CD8-positive, alpha-beta memory T cell (primary cell): ENCODE measurements at places on chromosomes 13 and 19. TPM values are rescaled to one million over a fixed set of nuclear protein-coding genes. Genes with fewer than 3 reads are reported as not detected.
A peak's percentile ranks its signal among the peaks of the same experiment; 100 is the strongest.

Gene PLEKHA4
- 2.5 TPM for total RNA-seq

Gene APC2
- 0.11 TPM for total RNA-seq

Gene CD22
- 0.09 TPM for total RNA-seq

Gene PLIN5
- not detected for total RNA-seq

Gene LILRB1
- 1.3 TPM for total RNA-seq

Gene CEACAM18
- not detected for total RNA-seq

Gene GRIN3B
- total RNA-seq = not detected

Gene FAAP24
- total RNA-seq = 9.3 TPM

Gene ECSIT
- total RNA-seq = 59.6 TPM

Gene ZNF599
- 4.6 TPM for total RNA-seq

Gene MCF2L
- 9.1 TPM for total RNA-seq

GRCh38 chr13:96772426-96772825 is 221.8 kb downstream of the OXGR1 start:
- DNase-seq = no peak

- no peak for DNase-seq
These were observed 2.9 kb downstream of the RBM26 start for GRCh38 chr13:79403113-79403512.

DNA sequence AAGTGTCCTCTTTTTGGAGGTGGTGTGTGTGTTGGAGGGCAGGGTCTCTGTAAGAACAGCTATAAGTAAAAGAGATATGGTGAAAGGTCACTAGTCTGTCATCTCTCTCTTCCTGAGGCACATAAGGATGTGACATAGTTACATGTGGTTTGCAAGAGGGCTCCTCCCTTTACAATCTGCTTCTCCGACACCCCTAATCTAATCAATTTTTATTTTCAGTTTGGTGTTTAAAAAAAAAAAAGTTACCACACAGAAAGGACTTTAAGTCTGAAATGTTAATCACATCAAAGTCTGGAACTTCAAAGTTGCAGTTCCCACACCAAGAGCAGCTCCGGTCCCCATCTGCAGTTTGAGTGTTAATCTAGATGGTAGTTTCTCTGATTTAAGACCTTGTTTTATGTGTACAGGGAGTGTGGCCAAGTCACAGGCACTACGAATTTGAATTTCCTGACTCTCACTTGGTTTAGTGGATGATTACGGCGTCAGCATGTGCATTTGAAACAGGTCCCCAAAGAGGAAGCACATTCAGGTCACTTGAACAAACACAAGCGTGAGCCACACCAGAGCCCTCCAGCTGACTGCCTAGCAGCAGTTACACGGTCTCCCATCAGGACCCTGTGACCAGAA is 53.1 kb downstream of the FOXO1 start:
- DNase-seq = peak; percentile 51

DNA sequence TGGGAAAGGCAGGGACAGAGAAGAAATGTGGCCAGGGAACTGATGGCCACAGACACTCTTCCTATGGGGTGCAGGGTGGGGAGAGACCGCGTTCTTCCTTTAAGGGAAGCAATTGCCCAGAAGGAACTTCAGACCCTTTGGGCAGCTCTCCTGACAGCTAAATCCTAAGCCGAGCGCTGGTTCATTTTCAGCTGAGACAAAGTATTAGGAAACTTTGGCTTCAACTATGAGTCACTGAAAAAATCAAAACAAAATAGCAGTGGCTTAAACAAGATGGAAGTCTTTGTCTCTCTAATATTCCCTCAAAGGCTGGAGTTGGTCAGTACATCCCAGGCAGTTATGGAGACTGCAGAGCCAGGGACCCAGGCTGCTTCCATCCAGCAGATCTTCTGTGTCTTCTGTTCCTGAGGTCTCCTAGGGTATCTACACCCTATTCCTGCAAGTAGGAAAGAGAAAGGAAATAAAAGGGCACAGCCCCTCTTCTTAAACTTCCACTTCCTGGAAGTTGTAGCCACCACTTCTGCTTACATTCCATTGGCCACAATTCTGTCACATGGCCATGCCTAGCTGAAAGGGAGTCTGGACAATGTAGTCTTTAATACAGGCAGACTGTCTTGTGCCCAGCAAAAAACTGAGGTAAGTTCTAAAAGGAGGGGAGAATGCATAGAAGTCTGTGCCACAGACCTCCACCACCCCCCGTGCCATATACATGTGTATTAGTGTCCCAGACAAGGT is 163.5 kb downstream of the KATNAL1 start:
- DNase-seq = no peak

DNA sequence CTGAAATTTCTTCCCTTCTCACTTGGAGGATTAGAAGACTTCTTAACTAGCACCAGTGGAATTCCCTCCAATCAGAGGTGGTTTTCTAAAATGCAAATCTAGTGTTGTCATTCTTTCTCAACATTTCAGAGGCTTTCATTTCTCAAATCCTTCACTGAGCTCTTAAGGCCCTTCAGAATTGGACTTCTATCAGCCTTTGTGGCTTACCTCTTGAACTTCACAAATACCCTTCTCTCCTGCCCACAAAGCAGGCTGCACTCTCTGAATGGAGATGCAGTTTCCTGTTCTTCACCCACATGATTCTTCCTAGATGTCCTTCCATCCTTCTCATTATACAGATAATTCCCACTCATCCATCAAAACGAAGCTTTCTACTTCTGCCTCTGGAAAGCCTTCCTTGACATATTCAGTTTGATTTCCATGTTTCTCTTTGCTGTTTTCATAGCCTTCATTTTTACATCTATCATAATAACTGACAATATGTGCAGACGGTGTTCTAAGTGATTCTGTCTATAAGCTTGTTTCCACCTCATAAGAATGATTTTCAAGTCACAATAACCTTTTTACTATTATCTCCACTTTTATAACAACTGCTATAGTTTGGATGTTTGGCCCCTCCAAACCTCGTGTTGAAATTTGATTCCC is 123.1 kb upstream of the GPR12 start:
- no peak for DNase-seq

DNA sequence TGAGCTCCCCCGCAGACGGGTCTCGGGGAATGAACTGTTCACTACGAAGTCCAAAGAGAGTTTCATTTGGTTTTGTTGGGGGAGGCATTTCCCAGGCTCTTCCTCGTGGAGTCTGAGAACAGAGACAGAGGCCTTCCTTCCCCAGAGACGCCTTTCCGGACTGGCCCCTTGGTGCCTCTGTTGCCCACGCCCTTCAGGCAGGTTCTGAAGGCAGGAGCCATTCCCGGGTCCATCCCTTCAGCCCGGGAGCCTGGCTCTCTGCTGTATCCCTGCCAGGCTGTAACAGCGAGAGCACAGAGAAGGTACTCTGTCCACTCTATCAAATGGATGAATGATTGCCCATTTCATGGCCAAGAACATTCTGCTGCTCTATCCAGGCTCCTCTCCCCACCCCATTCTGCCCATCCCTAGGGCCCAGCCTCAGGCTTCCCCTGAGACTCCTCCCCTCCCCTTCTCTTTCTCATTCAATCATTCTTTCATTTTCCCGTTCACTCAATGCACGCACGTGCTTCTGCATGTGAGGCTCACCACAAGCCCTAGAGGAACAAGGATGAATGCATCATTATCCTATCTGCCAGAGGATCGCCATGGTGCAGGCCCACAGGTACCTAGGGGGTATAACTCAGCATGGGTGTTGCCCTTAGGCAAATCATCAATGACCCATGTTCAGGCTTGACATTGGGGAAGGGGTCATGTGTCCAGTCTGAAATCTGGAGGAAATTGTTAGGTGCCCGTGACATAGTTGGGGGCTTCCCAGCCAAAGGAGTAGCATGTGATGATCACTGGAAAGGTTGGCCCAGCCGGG is 298.6 kb downstream of the ZNF536 start:
- DNase-seq = no peak

- peak; percentile 81 for DNase-seq
These were observed 15.7 kb downstream of the GARRE1 start for GRCh38 chr19:34269968-34270621.

DNA sequence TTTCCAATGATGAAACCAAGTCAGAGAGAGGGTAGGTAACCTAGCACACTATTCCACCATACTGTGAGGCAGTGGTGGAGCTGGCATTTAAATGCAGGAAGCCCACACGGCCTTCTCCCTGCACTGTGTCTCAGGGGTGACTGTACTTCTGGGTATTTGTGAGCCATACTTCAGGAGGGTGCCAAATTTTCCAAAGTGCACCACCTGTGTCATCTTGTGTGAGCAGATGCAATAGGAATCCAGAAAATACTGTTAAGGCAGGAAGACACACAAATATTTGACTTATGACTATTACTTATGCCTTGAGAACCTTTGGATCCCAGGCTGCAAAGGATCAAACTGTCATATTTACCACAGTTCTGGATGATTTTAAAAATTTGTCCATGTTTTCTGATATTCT is 17.3 kb downstream of the ZNF229 start:
- DNase-seq = no peak

- DNase-seq = no peak
These were observed 49.1 kb upstream of the UQCRFS1 start for GRCh38 chr19:29262085-29262484.

DNA sequence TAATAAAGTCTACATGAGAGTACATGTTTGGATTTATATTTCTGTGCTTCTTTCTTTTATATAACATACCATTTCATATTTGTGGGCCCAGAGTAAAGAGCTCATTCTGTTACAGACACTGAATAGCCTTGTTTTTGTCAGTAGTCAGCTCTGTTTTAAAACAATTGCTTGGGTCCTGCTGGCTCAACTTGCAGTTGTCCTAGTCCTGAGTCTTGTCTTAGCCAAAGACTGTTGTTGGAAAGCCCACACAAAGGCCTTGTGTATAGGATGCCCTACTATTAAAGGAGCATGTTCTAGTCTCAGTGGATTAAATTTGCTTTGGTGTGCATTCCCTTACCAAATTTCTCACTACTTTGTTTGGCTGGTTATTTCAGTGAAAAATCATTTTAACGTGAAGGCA is 3.8 kb upstream of the KCNRG start:
- DNase-seq = no peak

- DNase-seq = no peak
These were observed 9.1 kb upstream of the EBI3 start for GRCh38 chr19:4220188-4220587.

- DNase-seq = no peak
These were observed 83.6 kb upstream of the KLF12 start for GRCh38 chr13:74217811-74218210.

DNA sequence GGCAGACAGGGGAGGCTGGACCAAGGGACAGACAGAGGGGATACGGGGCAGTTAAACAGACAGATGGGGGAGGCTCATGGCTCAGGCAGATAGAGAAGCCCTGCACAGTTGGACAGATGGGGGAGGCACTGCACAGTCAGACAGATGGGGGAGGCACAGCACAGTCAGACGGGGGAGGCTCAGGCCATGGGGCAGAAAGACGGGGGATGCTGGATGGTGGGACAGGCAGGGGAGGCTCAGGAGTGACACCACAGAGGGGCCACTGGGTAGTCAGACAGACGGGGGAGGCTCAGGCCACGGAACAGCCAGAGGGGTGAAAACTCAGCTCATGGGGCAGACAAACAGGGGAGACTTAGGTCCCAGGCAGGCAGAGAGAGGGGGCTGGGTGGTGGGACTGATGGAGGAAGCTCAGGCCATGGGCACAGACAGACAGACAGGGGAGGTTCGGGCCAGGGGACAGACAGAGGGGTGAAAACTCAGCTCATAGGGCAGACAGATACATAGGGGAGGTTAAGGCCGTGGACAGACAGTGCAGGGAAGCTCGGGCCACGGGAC is 886 bp downstream of the MFSD12 start:
- DNase-seq = no peak

DNA sequence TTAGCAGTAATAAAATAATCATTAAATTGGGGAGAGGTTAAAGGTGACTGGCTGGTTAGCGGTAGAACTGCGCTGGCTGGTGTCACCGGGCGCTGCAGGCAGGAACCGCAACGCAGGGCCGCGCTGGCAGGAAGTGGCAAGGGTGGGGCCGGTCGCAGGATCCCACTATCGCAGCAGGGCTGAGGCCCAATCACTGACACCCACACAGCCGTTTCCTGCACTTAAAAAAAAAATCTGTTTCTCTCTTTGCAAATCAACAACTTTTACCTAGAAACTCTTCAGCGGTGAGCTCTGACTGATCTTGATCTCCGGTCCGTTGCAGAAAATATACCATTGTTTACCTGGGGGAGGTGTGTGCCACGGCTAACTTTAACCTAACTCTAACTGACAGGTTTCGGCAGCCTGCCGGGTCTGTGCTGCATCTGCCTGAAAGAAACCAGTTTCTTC is 46.9 kb downstream of the KLF2 start:
- peak; percentile 86 for DNase-seq

DNA sequence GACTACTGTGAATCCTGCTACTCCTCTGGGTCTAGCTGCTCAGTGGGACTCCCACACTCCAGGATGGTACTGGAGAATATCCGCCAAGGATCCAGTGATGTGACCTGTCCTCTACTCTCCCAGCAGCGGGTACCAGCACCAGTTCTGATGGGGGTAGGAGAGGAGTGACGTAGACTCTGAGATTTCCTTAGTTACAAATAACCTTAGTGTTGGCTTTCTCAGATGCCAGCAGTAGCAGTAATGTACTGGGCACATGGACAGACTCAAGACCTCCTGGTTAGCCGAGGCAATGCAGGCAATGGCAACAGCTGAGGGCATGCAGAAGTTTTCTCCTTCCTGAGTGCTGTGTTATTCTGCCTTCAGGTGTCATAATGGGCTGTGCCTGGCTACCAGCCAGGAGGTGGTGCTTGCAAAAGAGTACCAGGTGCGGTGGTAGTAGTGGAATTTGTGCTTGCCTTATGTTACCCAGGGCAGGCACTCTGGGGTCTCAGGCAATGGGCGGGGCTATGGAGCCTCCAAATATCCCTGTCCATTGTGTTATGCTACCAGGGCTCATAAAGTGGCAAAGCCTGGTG is 105.3 kb upstream of the KLF5 start:
- no peak for DNase-seq

GRCh38 chr13:110433014-110433413 is 125.9 kb downstream of the COL4A2 start:
- no peak for DNase-seq

DNA sequence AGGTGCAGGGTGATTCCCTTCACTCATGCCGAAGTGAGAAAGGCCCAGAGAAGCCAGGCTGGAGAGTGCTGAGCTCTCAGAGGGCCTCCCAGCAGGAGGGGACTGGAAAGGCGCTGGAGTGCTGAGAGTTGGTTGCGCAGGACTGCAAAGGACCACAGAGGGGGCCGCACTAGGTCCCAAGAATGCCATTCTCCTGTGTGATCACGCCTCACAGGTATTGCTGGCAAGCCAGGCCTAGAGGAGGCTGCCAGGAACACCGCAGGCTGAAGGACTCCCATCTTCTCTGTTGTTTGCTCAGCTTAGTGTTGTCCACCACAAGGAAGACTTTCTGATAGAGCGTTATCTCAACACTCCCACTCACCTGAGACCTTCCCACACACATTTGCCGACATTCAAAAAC is 165.0 kb downstream of the FGF14 start:
- DNase-seq = no peak
